ENCODE measurements at places on chromosomes 7 and 10.

GRCh38 chr10:21820952-21821351, 182.6 kb downstream of the DNAJC1 start:
- DNase-seq, result no peak

GRCh38 chr7:26520483-26520882, 228.8 kb downstream of the SNX10 start:
- DNase-seq, result no peak

GRCh38 chr7:90773269-90773668, 177.1 kb downstream of the CDK14 start:
- no peak for DNase-seq

DNA sequence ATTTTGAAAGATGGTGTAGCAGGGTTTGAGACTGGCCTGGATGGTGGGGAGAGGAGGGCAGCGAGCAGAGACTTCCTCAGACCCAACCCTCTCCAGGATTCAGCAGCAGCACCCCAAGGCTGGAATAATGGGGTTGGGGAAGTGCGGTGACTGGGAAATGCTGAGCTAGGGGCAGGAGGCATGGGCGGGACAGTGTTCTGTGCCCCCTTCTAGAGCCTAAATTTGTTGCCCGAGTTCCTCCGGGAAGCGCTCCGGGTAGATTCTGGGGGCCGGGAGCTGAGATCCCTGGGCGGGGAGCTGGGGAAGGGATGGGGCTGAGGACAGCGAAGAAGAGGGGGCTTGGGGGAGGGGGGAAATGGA, at the start of gene CHAT:
Gene CHAT, plus strand, starts transcription at position 156 of the 360 bp plus-strand sequence. Its CDS starts 153 bp downstream, at position 309.
- DNase-seq, result no peak

- DNase-seq, result no peak
Measured at GRCh38 chr10:9051328-9051974, 997.0 kb downstream of the GATA3 start.

DNA sequence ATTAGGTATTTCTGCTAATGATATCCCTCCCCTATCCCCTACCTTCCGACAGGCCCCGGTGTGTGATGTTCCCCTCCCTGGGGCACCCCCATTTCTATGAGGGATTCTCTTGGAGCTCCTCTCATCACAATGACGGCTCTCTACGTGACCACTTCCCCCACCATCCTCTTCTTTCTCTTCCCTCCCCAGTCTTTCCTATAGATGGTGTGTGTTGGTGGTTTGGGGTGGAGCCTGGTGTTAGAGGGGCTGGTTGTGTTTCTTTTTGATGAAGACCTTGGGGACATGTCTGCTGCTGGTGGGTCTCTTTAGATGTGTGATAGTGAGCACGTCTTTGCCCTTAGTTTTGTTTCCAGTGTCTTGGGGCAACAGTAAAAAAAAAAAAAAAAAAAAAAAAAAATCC, 28.6 kb downstream of the RPS24 start:
- no peak for DNase-seq

DNA sequence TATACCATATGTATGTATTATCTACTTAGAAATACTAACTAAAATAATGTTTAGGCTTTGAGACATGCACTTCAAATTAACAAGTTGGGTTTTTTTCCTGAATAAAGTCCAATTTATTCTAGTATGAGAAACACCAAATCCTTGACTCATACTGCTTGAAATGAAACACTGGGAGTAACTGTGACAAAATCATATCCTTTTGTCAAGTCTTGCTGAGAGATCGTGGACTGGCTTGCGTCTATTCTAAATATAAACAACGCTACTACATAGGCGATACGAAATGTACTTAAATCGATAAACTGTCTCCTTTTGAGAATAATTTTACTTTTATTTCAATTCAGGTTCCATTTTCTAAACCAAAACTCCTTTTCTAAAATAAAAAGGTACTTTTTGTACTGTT, 16.3 kb downstream of the SMURF1 start:
- DNase-seq, result no peak

GRCh38 chr10:12605580-12606405, 256.4 kb downstream of the CAMK1D start:
- no peak for DNase-seq
